Left ventricle myocardium inferior (tissue), 1 donor: ENCODE measurements at places on chromosomes 5 and 9.
A peak's percentile ranks its signal among the peaks of the same experiment; 100 is the strongest.

GRCh38 chr5:74865804-74866595, at the start of gene FAM169A:
Gene FAM169A (minus strand): TSS chr5:74866387. CDS start chr5:74841676, 24,711 bp downstream.
- no peak for DNase-seq

- no peak for DNase-seq
Measured at GRCh38 chr5:66519626-66520025, 76.6 kb upstream of the MAST4 start.

GRCh38 chr9:124202447-124202971, 55.2 kb upstream of the NEK6 start:
- DNase-seq = peak; percentile 51

GRCh38 chr9:95653246-95653645, 136.5 kb upstream of the PTCH1 start:
- DNase-seq = no peak

DNA sequence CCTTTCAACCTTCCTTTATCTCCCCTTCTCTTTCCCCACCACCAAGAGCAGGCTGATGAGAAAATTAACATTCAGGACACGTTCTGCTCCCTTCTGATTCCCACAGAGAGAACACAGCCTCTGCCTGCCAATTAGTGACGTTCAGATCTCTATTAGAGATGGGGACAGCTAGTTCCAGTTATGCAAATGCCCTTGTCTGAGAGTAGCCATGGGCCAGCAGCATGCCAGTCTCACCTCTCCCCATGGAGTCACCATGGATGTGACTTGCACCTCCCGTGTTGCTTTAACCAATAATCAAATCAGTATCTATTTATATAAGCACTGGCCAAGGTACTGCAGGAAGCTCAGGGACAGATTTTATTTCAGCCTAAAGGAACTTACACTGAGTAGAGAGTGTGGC, 61.3 kb downstream of the KCNIP1 start:
- DNase-seq = no peak

GRCh38 chr9:2152966-2153629, 138.0 kb downstream of the SMARCA2 start:
- DNase-seq = no peak

- DNase-seq = no peak
Measured at GRCh38 chr9:122220673-122221182, 8.0 kb downstream of the LHX6 start.

DNA sequence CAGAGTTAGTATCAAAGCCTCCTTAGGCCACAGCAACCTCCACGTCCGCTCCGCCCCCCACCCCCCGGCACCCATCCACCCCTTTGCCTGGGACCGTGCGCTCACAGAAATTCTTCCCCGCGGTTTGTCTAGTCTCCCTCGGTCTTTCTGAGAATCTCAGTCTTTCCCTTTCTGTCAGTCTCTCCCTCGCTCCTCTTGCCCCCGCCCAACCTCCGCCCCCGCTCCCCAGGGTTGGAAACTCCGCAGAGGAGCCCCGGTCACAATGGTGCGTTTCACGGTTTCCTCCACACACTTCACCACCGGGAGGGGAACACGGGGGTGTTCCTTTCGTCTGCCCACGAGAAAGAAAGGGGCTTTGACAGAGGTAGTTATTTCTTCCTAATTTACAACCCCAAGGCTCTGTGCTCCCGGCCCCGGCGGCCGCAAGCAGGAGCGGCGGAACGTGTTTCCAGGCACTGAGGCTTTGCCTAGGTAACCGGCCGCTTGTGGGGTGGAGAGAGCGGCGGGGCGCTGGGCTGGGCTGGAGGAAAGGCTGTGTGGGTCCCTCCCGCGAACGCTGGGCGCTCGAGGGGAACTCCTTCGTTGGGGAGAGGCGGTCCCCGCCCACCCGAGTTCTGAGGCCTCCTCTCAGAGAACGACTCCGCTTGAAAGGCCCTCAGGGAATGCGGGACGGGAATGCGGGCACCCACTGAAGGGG, 2.1 kb downstream of the NR4A3 start:
- DNase-seq = peak; percentile 17

DNA sequence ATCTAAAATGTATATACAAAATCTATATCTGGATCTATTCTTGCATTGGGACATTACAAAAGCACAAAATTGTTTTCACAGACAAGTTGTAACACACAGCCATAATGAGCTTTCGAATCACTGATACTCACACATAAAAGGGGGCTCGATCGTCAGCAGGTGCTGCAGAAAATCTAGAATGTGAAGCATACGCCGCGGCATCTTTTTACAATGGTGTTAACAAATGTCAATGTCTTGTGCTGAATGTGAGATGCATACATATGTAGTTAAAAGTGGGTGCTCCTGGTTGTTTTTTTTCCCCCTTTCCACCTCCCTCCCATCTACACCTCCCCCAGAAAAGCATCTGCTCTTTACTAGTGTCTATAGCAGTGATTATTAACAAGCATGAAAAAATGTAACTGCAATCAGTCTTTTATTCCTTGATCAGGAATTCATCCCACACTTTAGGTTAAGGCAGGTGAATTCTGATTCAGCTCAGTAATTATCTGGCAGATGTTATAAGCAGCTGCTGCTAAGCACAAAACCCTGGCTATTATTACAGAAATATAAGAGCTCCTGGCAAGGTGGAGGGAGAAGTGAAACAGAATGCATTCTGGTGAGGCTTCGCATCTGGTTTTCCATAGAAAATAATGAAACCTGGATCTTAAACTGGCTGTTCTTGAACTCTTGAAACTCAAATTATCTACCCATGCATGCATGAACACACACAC, 114.1 kb downstream of the MPDZ start:
- DNase-seq = no peak

DNA sequence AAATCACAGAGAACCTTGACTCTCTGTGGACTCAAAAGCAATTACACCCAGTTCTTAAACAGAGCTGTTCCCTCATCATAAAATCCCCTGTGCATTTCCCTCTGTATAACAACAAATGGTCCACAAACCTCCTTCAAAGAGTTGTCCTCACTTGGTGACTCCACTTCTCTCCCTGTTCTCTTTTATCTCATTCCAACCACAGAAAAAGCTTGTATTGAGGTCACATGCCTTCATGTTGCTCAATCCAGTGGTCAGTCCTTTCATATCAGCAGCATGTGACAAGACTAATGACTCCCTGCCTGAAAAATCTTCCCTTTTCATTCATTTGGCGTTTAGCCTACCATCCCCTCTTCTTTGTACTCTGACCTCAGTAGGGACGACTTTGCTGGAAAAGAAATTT, 158.0 kb downstream of the DEPDC1B start:
- no peak for DNase-seq

DNA sequence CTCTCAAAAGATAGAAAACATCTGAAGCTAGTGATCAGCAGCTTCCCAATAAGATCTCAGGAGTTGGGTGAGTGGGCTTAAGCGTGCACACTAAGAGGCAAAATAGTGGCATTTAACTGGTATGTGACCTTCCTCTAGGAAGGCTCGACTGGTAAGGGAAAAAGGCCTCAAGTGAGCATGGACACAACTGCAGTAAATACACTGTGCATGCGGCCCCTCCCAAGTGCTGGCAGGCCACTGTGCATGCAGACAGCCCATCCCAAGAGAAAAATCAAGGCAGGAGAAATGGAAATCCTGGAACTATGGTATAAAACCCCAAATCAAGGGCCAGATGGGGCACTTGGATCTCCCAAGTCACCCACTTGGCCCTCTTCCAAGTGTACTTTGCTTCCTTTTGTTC, 112.7 kb downstream of the SMC2 start:
- no peak for DNase-seq
